ENCODE measurements at places on chromosomes 2 and 18. TPM values are rescaled to one million over a fixed set of nuclear protein-coding genes. Genes with fewer than 3 reads are reported as not detected.
A peak's percentile ranks its signal among the peaks of the same experiment; 100 is the strongest.

GRCh38 chr2:10216677-10217488, 85.8 kb upstream of the HPCAL1 start:
- H3K27ac ChIP-seq, result no peak overlapping the region
- no peaks in the 10 kb centered on the region for H3K36me3 ChIP-seq
- DNase-seq, result no peak
- H3K27me3 ChIP-seq, result no peaks in the 10 kb centered on the region
- no peaks in the 10 kb centered on the region for H3K4me1 ChIP-seq
- H3K4me3 ChIP-seq, result no peak overlapping the region

GRCh38 chr2:164785457-164785856, 56.2 kb downstream of the COBLL1 start:
- no peaks in the 10 kb centered on the region for H3K27me3 ChIP-seq
- H3K27ac ChIP-seq, result peak overlapping the region; percentile 81
- peaks cover 4% of the 10 kb centered on the region for H3K4me1 ChIP-seq
- H3K4me3 ChIP-seq, result no peak overlapping the region

- no peaks in the 10 kb centered on the region for H3K4me1 ChIP-seq
- no peak for DNase-seq
- no peak overlapping the region for H3K27ac ChIP-seq
- H3K27me3 ChIP-seq, result no peaks in the 10 kb centered on the region
- peaks cover 97% of the 10 kb centered on the region for H3K36me3 ChIP-seq
- no peak overlapping the region for H3K4me3 ChIP-seq
Observed at GRCh38 chr2:100991404-100991773, 10.7 kb upstream of the RPL31 start.

DNA sequence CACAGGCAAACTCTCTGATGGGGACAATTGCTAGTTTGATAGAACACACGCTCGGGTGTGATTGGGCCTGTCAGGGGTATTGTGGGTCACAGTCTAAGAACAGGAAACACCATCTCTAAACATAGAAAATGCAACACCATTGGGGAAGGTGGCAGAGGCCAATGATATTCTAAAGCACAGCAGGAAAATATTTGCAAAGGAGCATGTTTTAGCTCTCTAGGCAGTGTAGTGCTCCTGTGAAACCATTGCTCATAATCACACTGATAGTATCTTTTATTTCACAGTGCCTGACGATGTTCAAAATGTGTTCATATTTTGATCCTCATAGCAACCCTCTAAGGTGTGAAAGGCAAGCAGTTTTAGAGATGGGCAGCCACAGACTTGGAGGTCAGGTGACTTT, 224.2 kb downstream of the CD226 start:
- H3K36me3 ChIP-seq, result no peaks in the 10 kb centered on the region
- DNase-seq, result no peak
- H3K27ac ChIP-seq, result no peak overlapping the region
- H3K27me3 ChIP-seq, result no peaks in the 10 kb centered on the region
- H3K4me1 ChIP-seq, result no peaks in the 10 kb centered on the region

GRCh38 chr2:9103663-9104277, 100.3 kb upstream of the MBOAT2 start:
- peak overlapping the region; percentile 90 for H3K27ac ChIP-seq
- H3K4me3 ChIP-seq, result no peak overlapping the region
- peaks cover 35% of the 10 kb centered on the region for H3K4me1 ChIP-seq
- H3K36me3 ChIP-seq, result no peaks in the 10 kb centered on the region
- no peak for DNase-seq

- peaks cover 12% of the 10 kb centered on the region for H3K4me1 ChIP-seq
- H3K36me3 ChIP-seq, result no peaks in the 10 kb centered on the region
- no peak overlapping the region for H3K4me3 ChIP-seq
- no peak overlapping the region for H3K27ac ChIP-seq
- no peaks in the 10 kb centered on the region for H3K27me3 ChIP-seq
Observed at GRCh38 chr2:160941290-160941846, 218.9 kb upstream of the TANK start.

DCDC2C gene
- not detected for total RNA-seq

TNFRSF11A gene
- total RNA-seq, result 3.7 TPM

KATNAL2 gene
- 0.70 TPM for total RNA-seq
